ENCODE measurements at places on chromosomes 2 and 18. TPM values are rescaled to one million over a fixed set of nuclear protein-coding genes. Genes with fewer than 3 reads are reported as not detected.

SCG2 gene
- total RNA-seq, result not detected

GRCh38 chr2:46825231-46825938 lies 90.2 kb downstream of the MCFD2 start:
- no peaks in the 10 kb centered on the region for H3K27me3 ChIP-seq
- no peaks in the 10 kb centered on the region for H3K36me3 ChIP-seq
- no peak overlapping the region for H3K4me3 ChIP-seq

ANKRD23 gene
- total RNA-seq, result 13.8 TPM

DYNAP gene
- not detected for total RNA-seq

- H3K36me3 ChIP-seq, result no peaks in the 10 kb centered on the region
- peaks cover 7% of the 10 kb centered on the region for H3K4me1 ChIP-seq
- DNase-seq, result no peak
- no peak overlapping the region for H3K4me3 ChIP-seq
Observed at GRCh38 chr2:24336811-24337210, 23.5 kb downstream of the ITSN2 start.

- H3K27me3 ChIP-seq, result peaks cover 27% of the 10 kb centered on the region
- no peak for DNase-seq
- no peak overlapping the region for H3K4me3 ChIP-seq
- H3K27ac ChIP-seq, result no peak overlapping the region
- no peaks in the 10 kb centered on the region for H3K4me1 ChIP-seq
Observed at GRCh38 chr2:70961648-70961994, 16.8 kb upstream of the ANKRD53 start.

- no peaks in the 10 kb centered on the region for H3K36me3 ChIP-seq
- H3K27ac ChIP-seq, result no peak overlapping the region
- H3K4me1 ChIP-seq, result no peaks in the 10 kb centered on the region
- H3K4me3 ChIP-seq, result no peak overlapping the region
- no peaks in the 10 kb centered on the region for H3K27me3 ChIP-seq
- no peak for DNase-seq
Observed at GRCh38 chr2:147663153-147663961, 181.5 kb upstream of the ACVR2A start.

ECEL1 gene
- not detected for total RNA-seq

DNA sequence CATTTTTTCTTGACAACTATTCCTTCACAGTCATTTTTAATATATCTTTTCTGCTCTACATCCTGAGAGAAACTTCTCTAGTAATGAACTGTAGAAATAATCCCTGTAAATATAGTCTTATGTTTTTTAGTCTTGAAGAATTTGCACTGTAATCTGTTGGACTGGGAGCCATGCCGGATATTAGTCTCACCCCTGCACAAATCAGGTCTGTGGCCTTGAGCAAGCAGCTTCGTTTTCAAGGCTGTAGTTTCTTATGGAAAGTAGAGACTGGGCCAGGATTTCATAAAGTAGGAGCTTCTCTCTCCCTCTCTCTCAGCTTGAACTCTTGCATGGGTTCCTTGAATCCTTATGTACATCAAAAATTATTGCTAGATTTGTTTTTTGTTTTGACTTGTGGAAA lies 8.7 kb downstream of the FARP2 start:
- H3K27me3 ChIP-seq, result no peaks in the 10 kb centered on the region
- H3K36me3 ChIP-seq, result no peaks in the 10 kb centered on the region
- no peak for DNase-seq
- no peak overlapping the region for H3K27ac ChIP-seq
- no peak overlapping the region for H3K4me3 ChIP-seq

DNA sequence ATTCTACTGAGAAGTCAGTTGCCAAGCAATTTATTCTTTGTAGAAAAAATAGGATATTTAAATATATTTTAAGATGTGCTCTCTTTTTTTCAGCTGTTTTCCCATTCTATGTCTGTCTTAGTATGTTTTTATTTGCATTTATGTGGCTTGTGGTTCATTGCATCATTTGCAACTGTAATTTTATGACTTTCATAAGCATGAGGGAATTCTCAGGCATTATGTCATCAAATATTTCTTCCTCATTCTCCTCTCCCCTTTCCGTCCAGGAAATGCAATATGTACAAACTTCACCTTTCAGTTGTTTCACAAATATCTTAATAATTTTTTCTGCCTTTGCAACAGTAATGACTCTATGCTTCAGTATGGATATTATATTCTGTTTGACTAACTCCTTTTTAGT lies 560.2 kb upstream of the LRATD1 start:
- H3K27ac ChIP-seq, result no peak overlapping the region
- H3K36me3 ChIP-seq, result no peaks in the 10 kb centered on the region
- no peaks in the 10 kb centered on the region for H3K4me1 ChIP-seq
- H3K27me3 ChIP-seq, result no peaks in the 10 kb centered on the region

- no peak overlapping the region for H3K4me3 ChIP-seq
- peaks cover 89% of the 10 kb centered on the region for H3K27me3 ChIP-seq
- H3K27ac ChIP-seq, result no peak overlapping the region
Observed at GRCh38 chr2:27255660-27256059, 7.2 kb downstream of the SLC30A3 start.

DNA sequence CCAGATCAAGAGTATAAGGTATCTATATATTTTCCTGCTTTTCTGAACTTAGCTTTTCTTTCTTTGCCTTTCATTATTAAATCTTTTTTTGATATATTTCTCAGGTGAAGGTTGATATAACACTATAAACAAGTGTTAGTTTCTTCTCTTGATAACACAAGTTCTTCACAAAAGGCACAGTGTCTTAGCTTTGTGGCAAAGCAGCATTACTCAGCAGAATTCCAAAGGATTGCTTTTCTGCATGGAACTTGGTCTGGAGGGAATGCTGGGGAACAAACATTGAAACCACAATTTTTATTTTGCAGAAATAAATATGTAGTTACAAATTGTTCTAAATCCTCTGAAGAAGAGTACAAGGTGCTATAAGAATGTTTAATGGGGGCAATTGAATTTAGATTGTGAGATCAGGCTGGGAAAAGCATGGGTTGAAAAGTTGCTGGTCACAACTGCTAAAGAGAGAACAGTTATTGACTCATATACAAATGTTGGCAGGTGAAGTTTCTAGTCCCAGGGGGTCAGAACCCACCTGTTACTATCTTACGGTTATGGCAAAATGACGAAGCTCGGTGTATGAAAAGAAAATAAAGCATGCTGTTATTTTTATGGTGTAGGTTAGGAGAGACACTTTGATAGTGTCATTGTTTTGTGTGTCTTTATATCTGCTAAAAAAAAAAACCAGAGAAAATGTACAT lies 68.2 kb downstream of the UBR3 start:
- H3K4me1 ChIP-seq, result no peaks in the 10 kb centered on the region
- H3K4me3 ChIP-seq, result no peak overlapping the region
- no peak overlapping the region for H3K27ac ChIP-seq
- peaks cover 37% of the 10 kb centered on the region for H3K36me3 ChIP-seq

GRCh38 chr2:151156431-151156830 lies 105.2 kb downstream of the RBM43 start:
- no peak overlapping the region for H3K4me3 ChIP-seq
- H3K4me1 ChIP-seq, result no peaks in the 10 kb centered on the region
- no peaks in the 10 kb centered on the region for H3K27me3 ChIP-seq
- DNase-seq, result no peak
- no peak overlapping the region for H3K27ac ChIP-seq
- H3K36me3 ChIP-seq, result no peaks in the 10 kb centered on the region

NAT8 gene
- not detected for total RNA-seq

DNA sequence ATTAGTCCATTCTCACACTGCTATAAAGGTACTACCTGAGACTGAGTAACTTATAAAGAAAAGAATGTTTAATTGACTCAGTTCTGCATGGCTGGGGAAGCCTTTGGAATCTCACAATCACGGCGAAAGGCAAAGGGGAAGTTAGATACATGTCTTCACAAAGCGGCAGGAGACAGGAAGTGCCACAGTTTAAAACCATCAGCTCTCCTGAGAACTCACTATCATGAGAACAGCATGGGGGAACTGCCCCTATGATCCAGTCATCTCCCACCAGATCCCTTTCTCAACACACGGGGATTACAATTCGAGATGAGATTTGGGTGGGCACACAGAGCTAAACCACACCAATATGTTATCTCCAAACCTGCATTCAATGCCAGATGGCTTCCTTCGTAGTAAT lies 716.1 kb downstream of the DCC start:
- no peak for DNase-seq
- H3K4me1 ChIP-seq, result no peaks in the 10 kb centered on the region
- H3K27ac ChIP-seq, result no peak overlapping the region
- no peaks in the 10 kb centered on the region for H3K36me3 ChIP-seq
- H3K4me3 ChIP-seq, result no peak overlapping the region

VWA3B gene
- 2.5 TPM for total RNA-seq

DNA sequence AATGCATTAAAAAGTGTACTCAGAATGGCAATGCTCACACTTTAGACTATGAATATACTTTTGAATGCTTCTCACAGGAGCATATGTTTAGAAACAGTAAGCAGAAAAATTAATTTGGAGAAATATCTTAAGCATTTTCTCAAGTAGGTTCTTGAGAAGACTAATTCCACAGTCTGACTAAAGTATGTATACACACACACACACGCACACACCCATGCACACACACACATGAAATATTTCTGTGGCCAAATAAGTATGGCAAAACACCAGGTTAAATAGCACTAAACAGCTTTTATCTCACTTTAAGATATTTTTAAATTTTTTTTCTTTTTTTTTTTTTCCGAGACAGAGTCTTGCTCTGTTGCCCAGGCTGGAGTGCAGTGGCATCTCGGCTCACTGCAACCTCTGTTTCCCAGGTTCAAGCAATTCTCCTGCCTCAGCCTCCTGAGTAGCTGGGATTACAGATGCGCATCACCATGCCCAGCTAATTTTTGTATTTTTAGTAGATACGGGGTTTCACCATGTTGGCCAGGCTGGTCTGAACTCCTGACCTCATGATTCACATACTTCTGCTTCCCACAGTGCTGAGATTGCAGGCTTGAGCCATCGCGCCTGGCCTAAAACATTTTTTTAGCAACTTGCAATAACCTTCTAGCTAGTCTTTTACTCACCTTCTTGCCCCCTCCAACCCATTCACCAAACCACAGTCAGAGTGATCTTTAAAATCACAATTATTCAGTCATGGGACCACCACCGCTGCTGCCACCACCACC lies 67.5 kb upstream of the SCG2 start:
- no peak overlapping the region for H3K27ac ChIP-seq
- H3K27me3 ChIP-seq, result no peaks in the 10 kb centered on the region
- no peak overlapping the region for H3K4me3 ChIP-seq

DNA sequence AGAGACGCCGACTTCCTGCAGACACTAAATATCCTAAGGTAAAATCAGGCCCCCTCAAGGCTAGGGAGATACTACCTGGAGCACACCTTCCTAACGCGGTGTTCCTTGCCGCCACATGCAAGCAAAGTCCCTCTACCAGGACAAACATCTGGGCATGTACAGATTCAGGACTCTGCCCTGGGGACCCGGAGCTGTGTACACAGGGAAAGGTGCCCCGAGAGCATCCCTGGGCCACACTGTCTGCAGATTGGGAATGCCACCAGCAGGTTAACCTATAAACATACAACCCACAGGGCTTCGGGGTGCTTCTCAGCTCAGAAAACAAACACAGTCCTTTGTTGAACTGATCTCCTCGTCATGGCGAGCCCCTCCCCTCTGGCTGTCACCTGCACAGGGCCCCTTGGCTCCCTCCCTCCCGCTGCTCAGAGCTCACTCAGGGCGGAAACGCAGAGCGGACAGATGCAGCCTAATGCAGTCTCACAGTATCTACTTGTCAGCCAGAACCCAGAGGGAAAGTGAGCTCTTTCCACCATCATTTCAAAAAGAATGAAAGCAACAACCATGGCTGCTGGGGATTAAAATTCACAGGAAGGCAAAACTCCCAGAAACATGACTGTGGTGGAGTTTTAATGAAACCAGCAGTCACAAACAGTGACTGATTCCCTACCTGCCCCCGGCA lies 218.8 kb downstream of the HDAC4 start:
- no peak overlapping the region for H3K4me3 ChIP-seq
- H3K4me1 ChIP-seq, result no peaks in the 10 kb centered on the region
- H3K36me3 ChIP-seq, result no peaks in the 10 kb centered on the region
- H3K27ac ChIP-seq, result no peak overlapping the region
- no peaks in the 10 kb centered on the region for H3K27me3 ChIP-seq

SERPINB12 gene
- not detected for total RNA-seq

GRCh38 chr2:68948710-68949109 lies 4.0 kb downstream of the GKN2 start:
- DNase-seq, result no peak
- no peak overlapping the region for H3K4me3 ChIP-seq
- H3K36me3 ChIP-seq, result no peaks in the 10 kb centered on the region
- H3K27ac ChIP-seq, result no peak overlapping the region
- H3K27me3 ChIP-seq, result no peaks in the 10 kb centered on the region
- H3K4me1 ChIP-seq, result no peaks in the 10 kb centered on the region

GRCh38 chr18:63909870-63910269 lies 2.1 kb downstream of the SERPINB10 start:
- no peaks in the 10 kb centered on the region for H3K4me1 ChIP-seq
- H3K4me3 ChIP-seq, result no peak overlapping the region
- H3K27me3 ChIP-seq, result no peaks in the 10 kb centered on the region
- no peaks in the 10 kb centered on the region for H3K36me3 ChIP-seq
- no peak overlapping the region for H3K27ac ChIP-seq

GRCh38 chr2:21317131-21317530 lies 193.4 kb downstream of the TDRD15 start:
- no peaks in the 10 kb centered on the region for H3K4me1 ChIP-seq
- DNase-seq, result peak; percentile 27
- no peak overlapping the region for H3K4me3 ChIP-seq
- H3K27me3 ChIP-seq, result no peaks in the 10 kb centered on the region

GRCh38 chr2:124970030-124970429 lies 944.9 kb downstream of the CNTNAP5 start:
- no peak overlapping the region for H3K27ac ChIP-seq
- no peaks in the 10 kb centered on the region for H3K4me1 ChIP-seq
- no peak overlapping the region for H3K4me3 ChIP-seq

- DNase-seq, result no peak
- H3K27ac ChIP-seq, result no peak overlapping the region
- no peaks in the 10 kb centered on the region for H3K36me3 ChIP-seq
- no peaks in the 10 kb centered on the region for H3K27me3 ChIP-seq
Observed at GRCh38 chr2:142533177-142533576, 344.3 kb upstream of the KYNU start.

GRCh38 chr2:135952891-135953290 lies 32.5 kb downstream of the DARS1 start:
- H3K4me3 ChIP-seq, result no peak overlapping the region
- peaks cover 12% of the 10 kb centered on the region for H3K36me3 ChIP-seq
- no peak overlapping the region for H3K27ac ChIP-seq
- no peak for DNase-seq
- no peaks in the 10 kb centered on the region for H3K4me1 ChIP-seq
- no peaks in the 10 kb centered on the region for H3K27me3 ChIP-seq

DNA sequence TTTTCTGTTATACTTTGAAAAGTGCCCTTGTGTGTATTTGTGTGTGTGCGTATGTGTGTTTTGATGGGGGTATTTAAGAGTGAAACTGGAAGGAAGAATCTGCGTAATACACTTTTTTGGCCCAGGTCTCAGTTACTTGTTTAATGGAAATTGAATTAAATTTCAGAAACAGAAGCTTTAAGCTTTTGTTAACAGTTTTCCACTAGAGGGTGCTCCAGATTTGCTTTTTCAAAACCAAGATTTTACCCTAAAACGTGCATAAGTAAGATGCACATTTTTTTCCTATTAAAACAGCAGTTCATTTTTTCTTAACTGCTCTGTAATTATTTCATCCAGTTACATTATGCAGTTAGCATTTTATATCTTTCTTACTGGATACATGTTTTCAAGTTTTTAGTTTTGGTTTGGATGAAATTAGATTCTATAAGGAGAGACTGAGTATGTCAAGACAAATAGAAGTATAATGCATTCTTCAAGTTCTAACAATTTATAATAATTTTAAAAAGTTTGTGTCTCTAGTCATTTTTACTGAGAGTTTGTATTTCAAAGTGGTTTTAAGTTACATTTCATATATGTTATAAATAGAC lies 97.2 kb downstream of the PIK3C3 start:
- H3K36me3 ChIP-seq, result no peaks in the 10 kb centered on the region
- H3K4me1 ChIP-seq, result no peaks in the 10 kb centered on the region
- H3K27ac ChIP-seq, result no peak overlapping the region
- no peaks in the 10 kb centered on the region for H3K27me3 ChIP-seq
- DNase-seq, result no peak
- no peak overlapping the region for H3K4me3 ChIP-seq
